ENCODE measurements at places on chromosomes 13 and 19.

- DNase-seq = peak; percentile 39
Measured at GRCh38 chr19:10812196-10812595, 23.8 kb downstream of the TMED1 start.

DNA sequence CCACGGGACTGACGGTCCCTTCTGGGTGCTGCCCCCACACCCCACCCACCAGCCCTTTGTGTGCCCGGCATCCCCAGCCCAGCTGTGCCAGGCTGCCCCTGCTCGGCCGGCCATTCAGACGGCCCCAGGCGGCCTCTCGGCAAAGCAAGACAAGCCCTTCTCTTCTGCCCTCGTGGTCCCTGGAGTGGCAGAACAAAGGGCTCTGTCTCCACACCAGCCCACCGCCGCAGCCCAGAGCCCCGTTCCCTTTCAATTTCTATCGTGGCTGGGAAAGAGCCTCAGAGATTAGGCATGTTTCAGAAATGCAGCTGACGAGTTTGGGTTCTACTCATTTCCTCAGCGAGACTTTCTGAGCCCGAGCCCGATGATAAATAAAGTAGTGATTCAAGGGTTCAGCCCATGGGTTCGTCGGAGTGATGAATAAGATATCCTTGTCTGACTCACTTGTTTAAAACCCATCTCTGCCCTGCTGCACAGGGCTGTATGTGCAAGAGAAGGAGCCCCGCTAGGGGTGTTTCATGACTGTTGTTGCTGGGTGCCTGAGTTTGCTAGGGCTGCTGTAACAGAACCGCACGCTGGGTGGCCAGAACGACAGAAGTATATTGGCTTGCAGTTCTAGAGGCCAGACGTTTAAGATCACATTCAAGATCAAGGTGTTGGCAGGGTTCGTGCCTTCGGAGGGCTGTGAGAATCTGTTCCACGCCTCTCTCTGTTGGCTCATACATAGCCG lies 4.3 kb downstream of the MYO9B start:
- DNase-seq = peak; percentile 99

- peak; percentile 62 for DNase-seq
Measured at GRCh38 chr19:56066152-56067023, 54.7 kb downstream of the ZNF787 start.

- DNase-seq = no peak
Measured at GRCh38 chr13:61777271-61777670, 361.6 kb upstream of the PCDH20 start.

GRCh38 chr19:1211494-1212234 lies 6.1 kb downstream of the STK11 start:
- DNase-seq = no peak

DNA sequence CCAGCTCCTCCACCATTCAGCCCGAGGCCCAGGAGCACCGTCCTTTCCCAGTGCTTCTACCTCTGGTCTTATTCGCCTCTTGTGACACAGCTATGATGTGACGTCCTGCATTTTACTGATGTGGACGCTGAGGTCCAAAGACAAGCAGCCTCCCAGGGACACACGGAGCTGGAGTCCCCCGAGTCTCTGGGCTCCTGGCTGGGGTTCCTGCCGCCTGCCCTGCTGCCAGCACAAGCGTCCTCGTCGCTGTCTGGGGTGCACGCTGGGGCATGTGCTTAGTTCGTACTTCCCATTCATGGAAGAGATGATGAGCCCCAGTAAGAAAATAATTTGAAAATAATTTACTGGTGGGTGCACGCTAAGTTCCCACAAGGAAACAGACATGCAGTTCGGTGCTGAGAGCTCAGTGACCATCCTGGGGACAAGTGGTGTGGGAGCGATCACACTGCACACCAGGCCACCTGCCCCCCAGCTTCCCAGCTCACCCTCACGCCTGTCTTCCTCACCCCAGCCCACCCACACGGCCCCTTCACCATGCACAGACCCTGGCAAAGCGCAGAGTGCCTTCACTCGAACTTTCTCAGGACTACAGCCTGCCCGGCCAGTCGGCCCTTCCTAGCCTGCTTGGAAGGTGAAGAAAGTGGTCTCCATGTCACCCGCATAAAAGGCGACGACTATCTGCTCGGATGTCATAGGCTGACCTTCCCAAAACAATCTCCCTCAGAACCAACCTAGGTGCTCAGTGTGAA lies 14.2 kb upstream of the CFAP97D2 start:
- DNase-seq = no peak

DNA sequence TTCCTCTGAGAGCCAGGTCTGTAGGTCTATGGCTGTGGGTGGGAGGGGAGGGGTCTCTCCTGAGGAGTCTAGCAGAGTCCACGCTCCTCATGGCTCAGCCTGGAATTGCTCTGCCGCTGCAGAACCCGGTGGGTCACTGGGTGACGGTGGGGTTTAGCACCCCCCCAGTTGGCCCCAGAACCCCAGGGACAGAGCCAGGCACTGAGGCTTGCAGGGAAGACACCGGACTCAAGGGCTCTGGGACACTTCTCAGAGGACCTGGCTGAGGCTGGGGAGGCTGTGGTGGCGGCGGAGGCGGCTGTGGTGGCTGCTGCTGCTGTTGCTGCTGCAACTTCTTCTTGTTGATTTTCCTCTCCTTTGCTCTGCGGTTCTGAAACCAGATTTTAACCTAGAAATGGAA lies 6.1 kb downstream of the CDX2 start:
- no peak for DNase-seq

- no peak for DNase-seq
Measured at GRCh38 chr13:112902101-112902651, 66.8 kb upstream of the MCF2L start.

DNA sequence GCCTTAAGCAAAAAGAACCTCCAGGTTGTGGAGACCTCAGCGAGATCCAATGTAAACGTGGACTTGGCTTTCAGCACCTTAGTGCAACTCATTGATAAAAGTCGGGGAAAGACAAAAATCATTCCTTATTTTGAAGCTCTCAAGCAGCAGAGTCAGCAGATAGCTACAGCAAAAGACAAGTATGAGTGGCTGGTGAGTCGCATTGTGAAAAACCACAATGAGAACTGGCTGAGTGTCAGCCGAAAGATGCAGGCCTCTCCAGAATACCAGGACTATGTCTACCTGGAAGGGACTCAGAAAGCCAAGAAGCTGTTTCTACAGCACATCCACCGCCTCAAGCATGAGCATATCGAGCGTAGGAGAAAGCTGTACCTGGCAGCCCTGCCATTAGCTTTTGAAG lies 58.5 kb downstream of the ARHGAP35 start:
- DNase-seq = peak; percentile 48

GRCh38 chr13:59250336-59251189 lies 913.2 kb downstream of the DIAPH3 start:
- no peak for DNase-seq

- DNase-seq = peak; percentile 32
Measured at GRCh38 chr19:12139269-12139668, 881 bp downstream of the ZNF20 start.

- no peak for DNase-seq
Measured at GRCh38 chr13:113021811-113022210, 52.8 kb downstream of the MCF2L start.

DNA sequence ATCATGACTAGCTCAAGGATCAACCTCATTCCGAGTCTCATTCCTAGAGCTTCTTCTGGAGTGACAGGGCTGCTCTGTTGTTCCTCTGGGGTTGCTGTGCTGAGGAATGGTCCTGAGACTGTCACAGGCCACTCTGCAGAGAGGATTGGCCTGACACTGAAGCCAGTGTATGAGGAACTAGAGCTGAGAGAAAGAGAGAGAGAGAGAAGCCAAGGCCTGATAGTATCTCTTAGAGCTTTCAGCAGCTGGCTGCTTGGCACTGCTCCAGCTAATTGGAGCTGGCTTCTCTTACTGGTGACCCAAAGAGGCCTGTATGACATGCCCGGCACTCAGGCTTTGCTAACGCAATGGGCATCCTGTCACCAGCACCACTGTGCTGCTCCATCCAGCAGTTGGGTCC lies 73.4 kb upstream of the FLT1 start:
- DNase-seq = no peak

GRCh38 chr13:27842571-27842970 lies 50.3 kb downstream of the GSX1 start:
- peak; percentile 24 for DNase-seq

GRCh38 chr13:101846249-101846648 lies 393.8 kb downstream of the ITGBL1 start:
- DNase-seq = peak; percentile 23

GRCh38 chr13:26183416-26183815 lies 38.7 kb downstream of the RNF6 start:
- no peak for DNase-seq

DNA sequence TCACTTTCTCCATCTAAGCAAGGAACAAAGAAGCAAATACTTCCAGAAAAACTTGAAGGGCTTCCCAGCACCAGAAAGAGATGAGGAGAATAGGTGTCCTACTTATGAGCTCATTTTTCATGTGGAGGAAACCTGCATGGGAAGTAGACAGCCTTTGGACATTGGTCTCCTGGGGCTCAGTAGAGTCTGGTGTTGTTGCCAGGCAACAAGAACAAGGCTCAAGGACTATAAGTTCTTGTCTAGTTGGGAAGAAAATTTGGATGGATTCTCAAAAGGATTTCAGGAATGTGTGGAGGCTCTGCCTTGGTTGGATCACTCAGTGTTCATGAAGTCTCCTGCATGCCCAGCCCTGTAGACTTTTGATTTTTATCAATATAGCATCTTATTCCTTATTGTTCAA lies 84.5 kb downstream of the MBNL2 start:
- DNase-seq = no peak

- no peak for DNase-seq
Measured at GRCh38 chr13:72716776-72717175, 10.7 kb downstream of the MZT1 start.

DNA sequence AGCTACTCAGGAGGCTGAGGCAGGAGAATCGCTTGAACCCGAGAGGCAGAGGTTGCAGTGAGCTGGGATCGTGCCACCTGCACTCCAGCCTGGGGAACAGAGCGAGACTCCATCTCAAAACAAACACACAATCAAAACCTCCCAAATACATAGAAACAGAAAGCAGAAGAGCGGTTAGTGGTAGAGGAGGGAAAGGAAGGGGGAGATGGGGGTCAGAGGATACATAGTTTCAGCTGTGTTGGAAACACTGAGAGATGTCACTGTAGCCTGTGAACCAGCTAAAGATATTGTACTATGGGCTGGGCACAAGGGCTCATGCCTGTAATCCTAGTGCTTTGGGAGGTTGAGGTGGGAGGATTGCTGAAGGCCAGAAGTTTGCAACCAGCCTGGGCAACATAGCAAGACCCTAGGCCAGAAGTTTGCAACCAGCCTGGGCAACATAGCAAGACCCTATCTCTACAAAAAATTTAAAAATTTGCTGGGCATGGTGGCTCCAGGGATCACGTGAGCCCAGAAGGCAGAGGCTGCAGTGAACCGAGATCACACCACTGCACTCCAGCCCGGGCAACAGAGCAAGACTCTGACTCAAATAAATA lies 49.9 kb downstream of the GNG7 start:
- no peak for DNase-seq

DNA sequence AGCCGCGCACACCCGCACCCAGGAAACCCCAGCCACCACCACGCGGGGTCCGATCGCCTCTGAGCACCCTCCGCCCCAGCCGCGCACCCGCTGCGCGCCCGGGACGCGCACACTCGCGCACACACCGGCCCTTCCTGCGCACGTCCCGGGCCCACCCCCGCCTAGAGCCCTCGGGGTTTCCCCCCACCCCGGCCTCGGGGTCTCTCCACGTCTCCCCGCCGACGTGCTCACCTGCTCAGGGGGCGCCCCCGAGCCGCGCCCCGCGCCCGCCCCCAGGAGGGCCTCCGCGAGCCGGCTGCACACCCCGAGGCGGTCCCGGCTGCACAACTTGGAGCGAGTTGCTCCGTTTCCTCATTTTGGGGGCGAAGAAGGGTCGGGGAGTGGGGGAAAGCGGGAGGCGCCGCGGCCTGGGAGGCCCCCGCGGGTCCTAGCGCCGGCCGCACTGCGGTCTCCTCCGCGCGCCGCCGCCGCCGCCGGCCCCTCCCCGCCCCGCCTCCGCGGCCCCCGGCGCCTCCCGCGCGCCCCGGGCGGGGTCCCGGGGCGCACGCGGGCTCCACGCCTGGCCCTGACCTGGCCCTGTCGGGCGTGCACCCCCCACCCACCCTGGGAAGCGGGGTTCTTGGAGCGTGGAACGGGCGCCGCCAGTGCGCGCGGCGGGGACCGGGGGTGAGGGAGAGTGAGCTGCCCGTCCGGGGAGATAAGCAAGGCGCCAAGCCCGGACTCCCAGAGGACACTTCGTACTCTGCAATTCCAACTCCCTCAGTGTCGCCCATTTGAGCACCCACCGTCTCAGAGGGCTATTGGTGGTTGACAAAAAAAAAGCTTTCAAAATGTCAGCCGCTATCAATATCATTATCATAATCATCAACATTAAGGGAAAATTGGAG lies at the start of gene MATK:
MATK (minus strand) TSS at position 444 of the 887 bp plus-strand sequence. CDS start 1,246 bp downstream, outside the sequence.
- DNase-seq = no peak

GRCh38 chr13:113970810-113971470 lies 2.9 kb downstream of the C13orf46 start:
- no peak for DNase-seq

DNA sequence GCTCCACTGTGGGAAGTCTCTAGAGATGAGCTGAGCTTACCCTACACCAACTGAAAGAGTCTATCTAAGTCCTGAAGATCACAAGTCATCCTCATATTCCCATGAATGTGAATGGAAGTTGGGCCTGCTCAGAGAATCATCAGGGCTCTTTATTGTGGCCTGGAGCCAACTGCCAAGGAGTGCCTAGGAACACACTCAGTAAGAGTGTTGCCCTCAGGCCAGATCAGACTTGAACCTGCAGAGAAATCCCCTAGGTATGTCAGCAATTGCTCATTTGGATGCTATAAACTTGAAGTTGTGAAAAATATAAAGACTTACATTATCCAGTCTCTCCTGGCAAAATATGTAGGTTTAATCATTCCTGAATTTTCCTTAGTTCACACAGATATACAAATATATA lies 1070.2 kb downstream of the EFNB2 start:
- no peak for DNase-seq

DNA sequence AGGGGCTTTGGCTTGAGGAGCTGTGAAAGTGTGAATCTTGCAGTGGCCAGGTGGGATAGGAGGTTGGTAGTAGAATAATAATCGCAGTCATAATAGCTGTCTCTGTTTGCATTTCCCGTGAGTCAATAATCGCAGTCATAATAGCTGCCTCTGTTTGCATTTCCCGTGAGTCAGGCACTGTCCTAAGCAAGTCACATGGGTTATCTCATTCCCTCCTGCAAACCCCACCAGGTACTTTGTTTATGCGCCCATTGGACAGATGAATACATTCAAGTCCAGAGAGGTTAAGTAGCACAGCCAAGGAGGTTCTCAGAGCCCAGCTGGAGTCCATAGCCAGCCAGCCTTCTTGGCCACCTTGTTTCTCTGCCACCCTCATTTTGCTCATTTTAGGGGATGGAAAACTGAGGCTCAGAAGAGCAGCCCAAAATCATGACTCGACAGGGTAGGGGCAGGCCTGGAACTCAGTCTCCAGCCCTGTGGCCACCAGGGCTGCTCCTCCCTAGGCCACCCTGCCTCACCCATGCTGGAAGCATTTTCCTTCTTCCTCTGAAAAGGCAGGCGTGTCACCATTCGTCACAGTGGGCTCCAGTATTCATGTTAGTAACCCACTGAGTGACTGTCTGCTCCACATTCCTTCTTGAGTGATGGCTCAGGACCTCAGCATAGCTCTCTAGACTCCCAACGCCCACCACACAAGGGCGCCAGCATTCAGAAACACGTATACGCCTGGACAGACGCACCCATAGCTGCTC lies 206.2 kb downstream of the URI1 start:
- DNase-seq = no peak

Data from ELR (cell line).